EH (cell line): ENCODE measurements at places on chromosomes 5 and 9.

DNA sequence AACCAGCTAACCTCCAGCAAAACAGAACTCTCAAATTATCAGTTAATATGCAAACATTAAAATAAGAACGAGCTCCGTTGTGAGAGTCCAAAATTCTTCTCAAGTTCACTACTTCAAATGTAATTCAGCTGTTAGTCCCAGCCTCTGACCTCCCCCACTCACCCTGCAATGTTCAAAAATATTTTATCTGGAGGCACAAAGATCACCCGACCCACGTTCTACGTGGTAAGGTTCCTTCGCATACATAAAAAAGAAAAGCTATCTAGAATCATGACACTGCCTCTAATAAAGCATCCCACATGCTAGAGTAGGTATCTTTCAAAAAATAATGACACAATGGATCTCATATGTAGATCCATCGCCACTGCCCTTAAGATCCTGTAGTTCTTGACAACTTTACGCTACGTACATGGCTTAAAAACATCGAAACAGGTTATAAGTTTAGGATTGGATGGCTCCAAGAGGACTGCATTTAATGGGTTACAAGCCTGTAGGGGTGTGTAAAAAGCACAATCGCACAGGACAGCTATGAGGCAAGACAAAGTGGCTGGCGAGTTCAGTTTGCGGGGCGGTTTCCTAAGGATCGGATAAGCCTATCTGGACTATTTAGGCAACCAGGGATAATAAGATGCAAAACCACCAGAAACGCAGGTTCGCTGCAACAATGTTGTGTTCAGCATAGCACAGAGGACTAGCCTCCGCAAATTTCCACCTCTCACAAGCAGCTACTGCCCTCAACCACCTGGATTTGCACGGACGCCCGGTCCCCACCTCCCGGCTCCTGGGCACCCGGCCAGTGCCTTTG lies 969 bp downstream of the CLK4 start:
- DNase-seq, result peak; percentile 13

DNA sequence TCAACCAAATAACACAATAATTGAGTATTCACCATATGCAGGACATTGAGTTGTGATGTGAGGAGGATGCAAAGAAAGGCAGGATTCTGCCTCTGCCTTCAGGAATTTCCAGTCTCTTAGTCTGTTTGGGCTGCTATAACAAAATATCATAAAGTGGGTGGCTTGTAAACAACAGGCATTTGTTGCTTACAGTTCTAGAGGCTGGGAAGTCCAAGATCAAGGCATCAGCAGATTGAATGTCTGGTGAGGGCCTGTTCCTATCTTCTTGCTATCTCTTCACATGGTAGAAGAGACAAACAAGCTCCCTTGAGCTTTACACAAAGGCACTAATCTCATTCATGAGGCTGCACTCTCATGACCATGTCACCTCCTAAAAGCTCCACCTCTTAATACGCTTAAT lies 360.7 kb downstream of the ARHGEF28 start:
- no peak for DNase-seq

GRCh38 chr5:169350759-169351240 lies 49.9 kb upstream of the SLIT3 start:
- peak; percentile 100 for DNase-seq

DNA sequence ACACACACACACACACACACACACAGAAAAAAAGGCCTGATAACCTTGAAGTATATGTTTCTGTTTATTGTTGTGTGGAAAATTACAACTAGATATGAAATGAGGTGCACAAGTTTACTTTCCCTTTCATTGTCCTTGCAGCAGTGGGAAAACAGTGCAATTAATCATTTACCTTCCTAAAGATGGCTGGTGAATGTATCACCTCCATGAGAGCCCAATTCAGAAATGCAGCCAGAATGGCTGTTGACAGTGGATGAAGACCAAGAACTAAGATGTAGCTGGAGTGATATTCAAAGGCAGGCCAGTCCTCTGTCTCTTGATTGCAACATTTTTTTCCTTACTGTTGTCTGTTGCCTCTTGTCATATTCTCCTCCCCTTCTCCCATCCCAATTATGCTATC lies 49.6 kb upstream of the EIF4EBP3 start:
- no peak for DNase-seq

DNA sequence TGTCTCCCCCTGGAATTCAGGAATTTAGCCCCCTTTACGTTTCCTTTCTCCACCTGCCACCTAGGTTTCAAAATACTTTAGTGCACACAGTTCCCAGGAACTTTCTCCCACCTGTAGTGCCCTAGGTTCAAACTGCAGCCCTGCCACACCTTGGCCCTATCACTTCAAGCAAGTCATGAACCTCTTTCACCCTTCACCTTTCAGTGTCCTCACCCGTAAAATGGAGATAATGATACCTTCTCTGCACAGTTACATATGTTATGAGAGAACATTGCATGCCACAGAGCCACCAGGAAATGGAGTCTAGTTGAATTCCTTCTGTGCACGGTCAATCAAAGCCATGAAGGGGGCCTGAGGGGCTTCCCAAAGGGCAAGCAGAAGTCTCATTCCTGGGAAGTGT lies 9.8 kb upstream of the EEIG1 start:
- DNase-seq, result no peak

- DNase-seq, result peak; percentile 66
These were observed 22.6 kb upstream of the RAPGEF1 start for GRCh38 chr9:131762356-131762932.

DNA sequence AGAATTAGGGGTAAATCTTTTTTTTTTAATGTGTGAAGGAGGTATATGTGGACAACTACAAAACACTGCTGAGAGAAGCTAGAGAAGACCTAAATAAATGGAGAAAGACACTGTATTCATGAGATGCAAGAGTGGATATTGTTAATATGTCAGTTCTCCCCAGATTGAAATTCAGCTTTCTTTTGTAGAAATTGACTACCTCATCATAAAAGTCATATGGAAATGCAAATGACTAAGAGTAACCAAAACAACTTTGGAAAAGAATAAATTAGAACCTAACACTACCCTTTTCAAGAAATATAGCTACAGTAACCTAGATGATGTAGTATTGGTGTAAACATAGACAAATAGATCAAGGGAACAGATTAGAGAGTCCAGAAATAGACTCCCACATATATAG lies 400.7 kb downstream of the ADGRV1 start:
- DNase-seq, result no peak

DNA sequence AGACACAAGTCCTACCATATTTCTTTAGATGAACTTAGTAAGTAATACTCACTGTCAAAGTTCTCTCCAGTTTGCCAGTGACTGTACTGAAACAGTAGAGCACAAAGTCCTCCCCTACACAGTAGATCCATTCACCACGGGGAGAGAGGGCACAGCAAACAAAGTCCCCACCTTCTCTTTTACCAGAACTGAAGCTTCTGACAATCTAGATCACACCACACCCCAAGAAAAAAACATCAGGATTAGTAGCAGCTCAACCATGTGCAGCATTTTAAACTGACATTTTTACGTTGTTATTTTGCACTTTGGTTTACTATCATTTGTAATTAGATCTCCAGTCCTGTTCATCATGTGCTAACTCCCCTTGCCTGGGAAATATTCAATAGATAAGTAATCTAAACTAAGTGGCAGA lies 23.0 kb downstream of the DNAJA1 start:
- DNase-seq, result no peak

DNA sequence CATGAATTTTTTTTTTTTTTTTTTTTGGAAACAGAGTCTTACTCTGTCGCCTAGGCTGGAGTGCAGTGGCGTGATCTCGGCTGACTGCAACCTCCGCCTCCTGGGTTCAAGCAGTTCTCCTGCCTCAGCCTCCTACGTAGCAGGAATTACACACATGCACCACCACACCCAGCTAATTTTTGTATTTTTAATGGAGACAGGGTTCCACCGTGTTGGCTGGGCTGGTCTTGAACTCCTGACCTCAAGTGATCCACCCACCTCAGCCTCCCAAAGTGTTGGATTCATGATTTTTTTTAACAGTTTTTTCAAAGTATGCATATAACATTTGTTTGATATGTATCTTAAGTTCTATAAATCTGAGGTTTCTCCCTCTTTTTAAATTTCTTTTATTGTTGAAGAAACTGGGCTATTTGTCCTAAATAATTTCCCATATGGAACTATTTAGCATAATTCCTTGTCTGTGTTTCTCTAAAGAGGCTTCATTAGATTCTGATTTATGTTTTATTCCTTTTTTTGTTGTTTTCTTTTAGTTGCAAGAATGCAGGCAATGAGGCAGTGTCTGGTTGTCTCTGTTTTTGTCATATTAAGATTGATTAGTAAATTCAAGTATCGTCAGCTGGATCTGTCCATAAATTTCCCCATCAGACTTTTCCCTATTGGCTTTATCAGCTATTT lies 16.4 kb downstream of the RARS1 start:
- no peak for DNase-seq

GRCh38 chr5:137095597-137095996 lies 403.5 kb downstream of the SPOCK1 start:
- peak; percentile 25 for DNase-seq

GRCh38 chr9:137205126-137206069 lies at the start of the genes NDOR1 and TMEM203:
Gene NDOR1, plus strand, starts transcription at chr9:137205700. Its CDS starts 78 bp downstream, at chr9:137205778.
Gene TMEM203, minus strand, starts transcription at chr9:137205648. Its CDS starts 234 bp downstream, at chr9:137205414.
- DNase-seq, result peak; percentile 82

DNA sequence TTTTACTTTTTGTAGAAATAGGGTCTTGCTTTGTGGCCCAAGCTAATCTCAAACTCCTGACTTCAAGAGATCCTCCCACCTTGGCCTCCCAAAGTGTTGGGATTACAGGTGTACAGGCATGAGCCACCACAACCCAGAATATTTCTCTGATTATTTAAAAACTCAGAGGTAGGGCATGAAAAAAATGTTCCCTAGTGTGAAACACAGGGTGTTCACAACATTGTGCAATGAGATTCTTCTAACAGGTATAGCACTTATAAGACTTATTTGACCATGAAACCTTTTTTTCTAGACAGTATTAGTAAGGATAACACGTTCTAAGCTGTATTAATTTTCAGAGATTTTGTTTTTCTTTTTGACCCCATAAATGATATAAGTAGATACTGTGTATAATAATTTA lies 13.1 kb upstream of the PTGER4 start:
- DNase-seq, result no peak

DNA sequence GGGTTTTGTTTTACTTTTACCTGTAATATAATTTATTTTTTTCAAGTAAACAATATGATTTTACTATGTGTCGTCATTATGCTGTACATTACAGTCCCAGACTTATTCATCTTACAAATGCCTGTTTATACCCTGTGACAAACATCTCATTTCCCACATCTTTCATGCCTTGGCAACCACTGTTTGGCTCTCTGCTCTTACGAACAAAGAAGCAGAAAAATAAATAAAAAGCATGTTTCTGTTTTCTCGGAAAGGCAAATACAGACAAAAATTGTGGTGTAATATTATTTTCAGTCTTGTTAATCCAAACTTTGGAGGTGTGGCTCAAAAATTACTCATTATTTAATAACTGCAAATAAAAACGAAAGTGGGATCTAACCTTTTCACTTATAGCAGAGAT lies 393.0 kb downstream of the CDH12 start:
- no peak for DNase-seq

- no peak for DNase-seq
These were observed 411.8 kb downstream of the CDH10 start for GRCh38 chr5:24232929-24233498.

DNA sequence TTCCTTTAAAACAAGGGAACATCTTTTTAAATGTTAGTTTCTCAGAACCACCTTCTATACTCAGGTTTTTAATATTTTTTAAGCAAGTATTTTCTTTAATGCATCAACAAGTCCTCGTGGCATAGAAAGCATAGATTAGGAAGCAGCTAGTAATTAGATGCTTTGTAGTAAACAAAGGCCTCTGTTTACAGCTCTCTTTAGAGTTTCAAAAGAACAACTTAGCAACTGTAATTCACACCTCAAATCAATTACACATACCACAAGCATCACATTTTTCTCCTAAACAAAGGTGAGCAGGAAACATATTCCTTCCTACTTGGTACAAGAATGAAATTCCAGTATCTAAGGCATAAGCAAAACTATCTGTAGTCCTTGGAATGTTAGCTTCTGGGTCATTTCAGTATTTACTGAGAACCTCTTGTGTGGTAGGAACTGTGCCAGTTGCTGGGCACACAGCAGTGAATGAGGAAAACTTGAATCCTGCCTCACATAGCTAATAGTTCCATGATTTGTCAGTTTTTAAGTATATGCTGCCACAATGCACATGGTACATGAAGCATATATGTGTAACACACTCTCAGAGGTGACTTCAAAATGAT lies 249.1 kb downstream of the CEMIP2 start:
- no peak for DNase-seq

GRCh38 chr5:152178350-152178699 lies 226.8 kb downstream of the NMUR2 start:
- peak; percentile 54 for DNase-seq
